GM20000 (cell line): ENCODE measurements at places on chromosomes 13 and 19.

DNA sequence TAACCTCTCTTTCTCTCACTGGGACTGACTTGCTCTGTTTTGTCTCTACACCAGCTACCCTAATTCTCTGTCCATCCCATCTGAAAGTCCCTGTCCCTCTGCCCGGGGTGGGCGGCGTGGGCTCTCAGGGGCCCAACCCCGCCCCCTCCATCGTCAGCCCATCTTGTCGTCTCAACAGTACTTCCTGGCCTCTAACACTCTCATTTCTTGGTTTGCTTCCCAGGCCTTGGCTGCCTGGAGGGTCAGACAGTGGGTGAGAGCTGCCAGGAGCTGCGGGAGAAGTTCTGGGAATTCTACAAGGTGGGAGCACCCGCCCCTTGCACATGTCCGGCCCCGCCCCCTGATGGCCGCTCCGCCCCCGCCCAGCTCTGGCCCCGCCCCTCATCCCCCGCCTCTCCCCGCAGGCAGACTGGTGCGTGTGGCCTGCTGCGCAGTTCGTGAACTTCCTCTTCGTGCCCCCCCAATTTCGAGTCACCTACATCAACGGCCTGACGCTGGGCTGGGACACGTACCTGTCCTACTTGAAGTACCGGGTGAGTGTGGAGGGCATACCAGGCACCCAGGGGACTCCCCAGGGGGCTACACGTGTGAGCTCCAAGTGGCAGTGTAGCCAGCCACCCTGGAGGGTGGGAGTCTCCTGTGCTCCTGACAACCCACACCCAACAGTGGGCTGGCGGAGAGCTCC, 1.7 kb downstream of the MPV17L2 start:
- no peak for DNase-seq

- no peak for DNase-seq
These were observed 101.1 kb upstream of the FRY start for GRCh38 chr13:31930490-31930889.

- no peak for DNase-seq
These were observed 240.8 kb downstream of the TEX29 start for GRCh38 chr13:111561091-111561781.

- DNase-seq = no peak
These were observed 10.4 kb downstream of the PNPLA6 start for GRCh38 chr19:7545904-7546303.

- DNase-seq = no peak
These were observed 58.7 kb upstream of the TMTC4 start for GRCh38 chr13:100733261-100733660.

- no peak for DNase-seq
These were observed 78.7 kb upstream of the RFC3 start for GRCh38 chr13:33739254-33739653.

GRCh38 chr19:32475141-32476031, 69.8 kb downstream of the DPY19L3 start:
- no peak for DNase-seq

- no peak for DNase-seq
These were observed 28.4 kb upstream of the ENOX1 start for GRCh38 chr13:43815204-43815603.

DNA sequence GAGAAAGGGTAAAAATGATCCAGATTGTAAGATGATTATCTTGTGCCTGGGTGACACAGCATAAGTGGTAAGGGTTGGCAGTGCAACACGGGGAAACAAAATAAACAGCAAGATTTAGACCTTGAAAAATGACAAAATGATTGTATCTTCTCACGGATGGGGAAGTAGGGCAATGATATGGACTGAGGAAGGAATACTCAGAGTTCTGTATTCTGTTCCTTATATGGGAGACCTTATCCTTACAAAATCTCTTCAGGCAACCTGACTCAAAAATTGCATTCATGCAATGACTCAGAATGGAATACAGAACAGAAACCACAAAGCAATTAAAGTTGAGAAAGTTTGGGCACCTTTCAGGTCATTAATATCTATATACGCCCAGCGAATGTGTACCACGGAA, 149.0 kb downstream of the HS6ST3 start:
- no peak for DNase-seq

GRCh38 chr13:35704331-35704730, 227.8 kb upstream of the MAB21L1 start:
- DNase-seq = no peak

GRCh38 chr13:77002590-77003190, 10.8 kb downstream of the CLN5 start:
- DNase-seq = no peak

DNA sequence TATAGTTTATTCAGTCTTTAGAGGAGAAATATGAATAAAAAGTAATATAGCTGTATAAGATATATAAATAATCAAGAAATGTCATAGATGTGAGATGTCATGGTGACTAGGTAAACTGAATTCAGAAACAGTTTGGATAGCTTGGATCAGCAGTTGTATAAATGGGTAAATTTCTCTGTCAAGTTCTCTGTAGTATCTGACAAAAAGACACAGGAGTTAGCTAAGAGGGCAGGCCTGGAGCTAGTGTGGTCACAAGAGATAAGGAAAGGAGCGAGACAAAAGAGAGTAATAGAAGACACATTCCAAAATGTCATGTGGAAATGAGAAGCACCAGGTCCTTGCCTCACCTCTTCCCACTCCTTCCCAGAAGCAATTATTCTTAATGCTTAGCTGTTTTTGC, 349.0 kb downstream of the LMO7 start:
- DNase-seq = no peak

- DNase-seq = no peak
These were observed 18.2 kb upstream of the COMP start for GRCh38 chr19:18809149-18809868.

DNA sequence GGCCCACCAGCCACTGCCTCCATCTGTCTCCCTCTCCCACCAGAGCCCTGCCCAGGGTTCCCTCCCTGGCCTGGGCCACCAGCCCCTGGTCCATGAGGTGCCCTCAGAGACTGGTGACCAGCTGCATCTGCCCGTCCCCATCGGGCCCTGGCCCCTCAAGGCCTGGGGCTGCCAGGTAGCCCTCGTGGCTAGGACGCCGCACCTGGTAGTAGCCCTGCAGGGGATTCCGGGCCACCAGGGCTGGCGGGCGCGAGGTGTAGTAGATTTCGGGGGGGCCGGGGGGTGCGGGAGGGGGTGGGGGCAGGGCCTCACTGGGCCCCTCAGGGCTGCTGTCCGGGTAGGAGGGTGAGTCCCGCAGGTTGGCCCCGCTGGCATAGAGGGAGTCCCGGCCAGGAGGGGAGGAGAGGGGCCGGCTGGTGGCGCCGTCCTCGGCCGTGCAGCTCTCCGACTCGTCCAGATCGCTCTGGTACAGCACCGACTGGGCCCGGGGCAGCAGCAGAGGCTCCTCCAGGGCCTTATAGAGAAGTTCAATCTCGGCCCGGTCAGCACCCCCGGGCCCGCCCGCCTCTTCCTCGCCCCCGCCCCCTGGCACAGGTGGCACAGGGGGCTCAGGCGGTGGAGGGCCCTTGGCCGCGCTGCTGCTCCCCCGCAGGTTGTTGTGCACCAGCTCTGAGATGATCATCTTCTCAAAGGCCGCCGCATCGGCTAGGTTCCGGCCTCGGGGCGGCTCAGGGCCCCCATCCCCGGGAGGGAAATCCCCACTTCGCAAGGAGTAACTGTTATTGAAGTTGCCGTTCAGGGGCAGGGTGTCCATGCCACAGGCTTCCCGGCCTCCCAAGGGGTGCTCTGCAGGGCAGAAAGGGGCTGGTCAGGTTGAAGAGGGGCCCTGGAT, 14.6 kb upstream of the ASF1B start:
- DNase-seq = no peak

DNA sequence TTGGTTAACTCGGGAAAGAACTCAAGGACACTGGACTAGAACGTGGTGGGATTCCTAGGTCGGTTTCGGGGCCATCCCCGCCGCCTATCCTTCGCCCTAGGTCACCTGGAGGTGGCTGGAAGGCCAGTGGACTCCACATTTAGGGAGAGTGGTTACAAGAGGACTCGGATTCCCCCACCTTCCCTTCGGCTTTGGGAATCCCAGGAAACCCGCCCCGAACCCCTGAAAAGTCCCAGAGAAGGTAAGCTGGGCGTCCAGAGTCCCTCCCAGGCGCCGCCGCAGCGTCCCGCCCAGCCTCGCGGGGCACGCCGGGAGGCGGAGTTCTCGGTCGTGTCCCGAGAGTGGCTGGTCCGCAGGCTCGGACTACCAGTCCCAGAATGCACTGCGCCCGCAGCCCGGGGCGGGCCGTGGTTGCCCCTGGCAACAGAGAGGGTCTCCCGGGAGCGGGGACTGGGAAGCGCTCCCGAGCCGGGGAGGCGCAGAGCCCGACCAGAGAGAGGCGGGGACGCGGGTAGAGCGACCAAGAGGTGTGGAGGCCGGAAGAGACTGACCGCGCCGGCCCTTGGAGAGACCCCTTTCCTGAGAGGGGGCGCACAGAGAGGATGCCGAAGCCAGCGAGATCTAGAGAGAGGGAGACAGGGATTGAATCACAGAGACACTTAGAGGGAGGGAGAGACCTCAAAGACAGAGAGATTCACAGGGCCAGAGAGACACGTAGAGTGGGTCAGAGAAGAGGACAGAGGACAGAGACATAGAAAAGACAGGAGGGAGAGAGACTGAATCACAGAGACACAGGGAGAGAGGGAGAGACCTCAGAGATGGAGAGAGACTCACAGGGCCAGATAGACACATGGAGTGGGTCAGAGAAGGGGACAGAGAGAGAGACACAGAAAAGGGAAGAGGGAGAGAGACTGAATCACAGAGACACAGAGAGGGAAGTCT, 2.6 kb upstream of the PRKCG start:
- DNase-seq = peak; percentile 88
